ENCODE measurements at places on chromosomes 2 and 18.
A peak's percentile ranks its signal among the peaks of the same experiment; 100 is the strongest.

GRCh38 chr18:76392349-76392748 lies 102.7 kb downstream of the ZNF516 start:
- no peak for DNase-seq

GRCh38 chr2:187429989-187430388 lies 18.1 kb downstream of the CALCRL start:
- peak; percentile 78 for DNase-seq

DNA sequence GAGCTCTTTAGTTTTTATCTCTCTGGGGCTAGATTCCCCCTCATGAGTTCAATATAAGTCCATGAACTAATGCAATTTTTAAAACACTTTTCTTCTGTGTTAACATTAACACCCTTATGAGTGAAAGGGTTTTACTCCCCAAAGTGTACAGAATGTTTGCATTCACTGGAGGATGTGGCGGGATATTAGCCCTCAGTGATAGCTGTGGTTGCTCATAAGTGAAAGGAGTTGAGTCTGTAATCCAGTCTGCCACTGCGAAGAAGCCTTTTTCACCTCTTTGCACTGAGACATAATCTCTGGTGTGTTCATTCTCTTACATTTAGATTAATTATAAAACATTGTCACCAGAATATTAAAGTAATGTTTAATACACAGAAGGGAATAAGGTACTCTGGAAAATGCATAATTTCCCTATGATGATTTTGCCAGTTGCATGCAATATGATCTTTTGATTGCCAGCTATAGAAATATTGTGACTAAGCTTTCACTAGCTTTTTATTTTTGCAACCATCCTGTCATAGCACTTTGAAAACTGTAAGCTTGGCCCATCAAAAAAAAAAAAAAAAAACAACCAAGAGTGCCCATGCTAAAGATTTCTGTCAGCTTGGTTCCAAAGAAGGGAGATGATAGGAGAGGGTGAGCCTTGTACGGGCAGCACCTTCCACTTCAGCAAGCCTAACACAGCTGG lies 113.2 kb downstream of the BCL11A start:
- DNase-seq = no peak

- peak; percentile 54 for DNase-seq
Measured at GRCh38 chr18:1047406-1047805, 142.7 kb downstream of the ADCYAP1 start.

GRCh38 chr2:170930991-170931266 lies 1.9 kb downstream of the GORASP2 start:
- peak; percentile 21 for DNase-seq

GRCh38 chr18:79336556-79337142 lies 59.1 kb upstream of the NFATC1 start:
- no peak for DNase-seq

DNA sequence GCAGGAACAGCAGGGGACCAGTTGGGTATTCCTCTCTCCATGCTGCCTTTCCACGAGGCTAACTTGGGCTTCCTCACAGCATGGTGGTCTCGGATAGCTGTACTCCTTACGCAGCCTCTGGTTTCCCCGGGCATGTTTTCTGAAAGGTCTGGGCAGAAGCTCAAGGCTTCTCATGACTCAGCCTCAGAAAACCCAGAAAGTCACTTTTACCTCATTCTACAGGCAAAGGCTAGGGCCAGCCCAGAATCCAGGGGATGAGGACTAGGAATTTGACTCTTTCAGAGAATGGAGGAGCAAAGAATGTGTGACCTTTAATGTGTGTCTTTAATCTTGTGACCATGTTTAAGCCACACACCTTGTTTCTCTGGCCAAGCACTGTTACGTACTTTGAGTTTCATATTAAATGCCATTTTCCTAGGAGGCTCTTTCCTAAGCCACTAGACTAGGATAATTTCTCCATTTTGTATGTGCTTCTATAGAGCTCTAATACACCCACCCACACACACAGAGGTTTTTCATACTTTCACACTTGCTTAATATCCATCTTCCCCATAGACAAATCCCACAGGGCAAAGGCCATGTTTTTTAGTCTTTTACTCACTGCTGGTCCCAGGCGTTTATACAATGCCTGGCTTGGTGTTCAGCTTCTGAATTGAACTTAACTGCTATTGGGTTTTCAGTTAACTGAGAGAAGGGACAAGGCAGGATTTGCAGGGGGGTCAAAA lies 77.3 kb downstream of the LONRF2 start:
- DNase-seq = peak; percentile 21

GRCh38 chr2:101829429-101829828 lies 131.9 kb downstream of the MAP4K4 start:
- DNase-seq = no peak

DNA sequence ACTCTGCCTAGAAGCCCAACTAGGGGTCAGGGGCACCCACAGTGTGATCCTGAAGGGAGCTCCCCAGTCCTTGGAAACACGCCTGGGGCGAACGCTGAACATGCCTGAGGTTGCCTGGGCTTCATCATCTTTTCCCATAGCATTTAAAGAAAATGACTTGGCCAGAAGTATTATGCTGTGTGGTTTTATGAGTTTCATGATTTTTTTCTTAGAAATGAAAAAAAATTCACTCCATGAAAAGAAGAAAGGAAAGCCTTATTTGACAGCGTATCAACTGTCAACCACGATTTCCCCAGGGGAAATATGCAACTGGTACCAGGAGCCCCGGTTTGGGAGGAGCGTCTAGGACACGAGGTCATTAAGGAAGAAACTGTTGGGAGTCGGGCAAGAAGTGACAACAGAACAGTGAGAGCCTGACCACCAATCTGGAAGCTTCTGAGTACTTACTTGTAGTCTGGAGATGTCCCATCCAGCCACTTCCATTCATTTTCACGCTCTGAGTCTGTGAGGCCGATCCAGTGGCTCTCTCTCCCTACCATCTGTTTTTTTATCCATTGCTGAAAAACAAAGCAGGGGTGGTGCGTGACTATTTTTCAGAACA lies 63.5 kb upstream of the THOC1 start:
- DNase-seq = peak; percentile 76

- no peak for DNase-seq
Measured at GRCh38 chr2:156675896-156676295, 239.7 kb downstream of the GPD2 start.

GRCh38 chr2:188024811-188025210 lies 266.9 kb upstream of the GULP1 start:
- peak; percentile 1 for DNase-seq

GRCh38 chr2:204081487-204082425 lies 145.2 kb downstream of the ICOS start:
- DNase-seq = no peak

GRCh38 chr2:178403671-178404306 lies 47.2 kb downstream of the PRKRA start:
- DNase-seq = peak; percentile 60

DNA sequence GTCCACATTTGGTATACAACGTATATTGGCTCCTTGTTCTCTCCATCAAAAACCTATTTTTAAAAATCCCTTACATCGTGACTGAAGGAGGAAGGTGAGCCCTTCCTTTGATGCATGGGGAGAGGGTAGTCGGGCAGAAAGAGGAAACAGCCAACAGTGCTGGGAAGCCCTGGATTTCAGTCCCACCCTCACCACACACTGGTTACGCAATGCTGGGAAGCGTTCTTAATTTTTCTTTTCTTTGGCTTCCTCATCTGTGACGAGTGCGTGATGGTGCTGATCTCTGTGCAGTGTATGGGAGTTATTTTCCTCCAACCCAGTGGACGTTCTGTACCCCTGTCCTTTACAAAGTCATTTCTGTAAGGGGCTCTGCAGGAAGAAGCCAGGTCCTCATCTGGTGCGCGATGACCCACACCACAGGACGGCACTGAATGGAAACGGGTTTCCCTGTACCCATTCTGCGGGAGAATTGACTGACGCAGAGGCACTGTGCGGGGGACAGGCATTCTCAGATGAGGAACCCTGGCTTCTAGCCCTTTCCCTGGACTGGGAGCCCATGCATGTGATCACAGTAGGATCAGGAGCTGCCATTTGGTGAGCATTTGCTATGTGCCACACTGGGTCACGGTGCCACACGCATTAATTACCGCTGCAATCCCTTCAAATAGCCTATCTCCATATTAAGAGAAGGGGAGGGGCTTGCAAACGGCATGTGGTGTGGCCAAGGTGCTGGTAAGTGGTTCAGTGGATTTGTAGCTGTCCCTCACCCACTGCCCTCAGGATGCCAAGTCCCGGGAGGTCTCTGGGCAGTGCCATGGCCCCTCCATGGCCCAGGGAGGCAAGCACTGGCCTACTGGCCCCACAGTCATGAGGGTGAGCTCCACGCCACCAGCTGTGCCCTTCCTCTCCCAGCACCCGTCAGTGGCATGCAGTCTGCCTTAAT lies 4.3 kb downstream of the COLEC11 start:
- DNase-seq = no peak

DNA sequence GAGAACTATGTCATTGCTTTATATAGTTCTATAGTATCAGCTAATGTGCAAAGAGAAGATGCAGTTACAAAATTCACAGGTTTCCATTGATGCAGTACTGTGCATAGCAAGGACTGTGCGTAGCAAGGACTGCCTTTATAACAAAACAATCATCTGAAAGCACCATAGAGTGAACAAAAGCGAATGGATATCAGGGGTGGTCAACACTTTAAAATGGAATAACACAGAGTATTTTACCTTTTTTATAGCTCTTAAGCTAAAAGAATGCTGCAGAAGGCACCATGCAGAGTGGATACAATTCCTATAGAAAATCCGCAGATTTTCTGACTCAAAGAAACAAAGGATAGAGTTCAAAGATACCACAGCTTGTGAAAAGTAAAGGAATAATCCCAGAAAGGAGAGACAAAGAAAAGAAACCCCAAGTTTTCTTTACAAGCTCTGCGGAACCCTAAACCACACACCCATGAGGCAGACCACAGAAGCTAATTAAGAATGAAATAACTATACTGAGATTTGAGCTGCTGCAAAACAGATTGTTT lies 229.9 kb upstream of the DTNA start:
- no peak for DNase-seq

GRCh38 chr2:223970343-223971128 lies 13.3 kb downstream of the MRPL44 start:
- peak; percentile 67 for DNase-seq

DNA sequence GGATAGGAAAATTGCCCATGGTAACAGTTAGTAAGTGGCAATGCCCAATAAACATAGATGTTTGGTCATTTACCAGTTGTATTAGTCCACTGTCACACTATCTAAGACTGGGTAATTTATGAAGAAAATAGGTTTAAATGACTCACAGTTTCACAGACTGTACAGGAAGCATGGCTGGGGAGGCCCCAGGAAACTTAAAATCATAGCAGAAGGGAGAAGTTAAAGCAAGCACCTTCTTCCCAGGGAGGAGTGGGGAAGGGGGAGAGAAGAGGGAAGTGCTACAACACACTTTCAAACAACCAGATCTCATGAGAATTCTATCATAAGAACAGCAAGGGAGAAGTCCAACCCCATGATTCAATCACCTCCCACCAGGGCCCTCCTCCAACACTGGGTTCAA lies 23.4 kb downstream of the NR4A2 start:
- DNase-seq = no peak

- DNase-seq = no peak
Measured at GRCh38 chr18:33116376-33116775, 324.1 kb downstream of the CCDC178 start.

DNA sequence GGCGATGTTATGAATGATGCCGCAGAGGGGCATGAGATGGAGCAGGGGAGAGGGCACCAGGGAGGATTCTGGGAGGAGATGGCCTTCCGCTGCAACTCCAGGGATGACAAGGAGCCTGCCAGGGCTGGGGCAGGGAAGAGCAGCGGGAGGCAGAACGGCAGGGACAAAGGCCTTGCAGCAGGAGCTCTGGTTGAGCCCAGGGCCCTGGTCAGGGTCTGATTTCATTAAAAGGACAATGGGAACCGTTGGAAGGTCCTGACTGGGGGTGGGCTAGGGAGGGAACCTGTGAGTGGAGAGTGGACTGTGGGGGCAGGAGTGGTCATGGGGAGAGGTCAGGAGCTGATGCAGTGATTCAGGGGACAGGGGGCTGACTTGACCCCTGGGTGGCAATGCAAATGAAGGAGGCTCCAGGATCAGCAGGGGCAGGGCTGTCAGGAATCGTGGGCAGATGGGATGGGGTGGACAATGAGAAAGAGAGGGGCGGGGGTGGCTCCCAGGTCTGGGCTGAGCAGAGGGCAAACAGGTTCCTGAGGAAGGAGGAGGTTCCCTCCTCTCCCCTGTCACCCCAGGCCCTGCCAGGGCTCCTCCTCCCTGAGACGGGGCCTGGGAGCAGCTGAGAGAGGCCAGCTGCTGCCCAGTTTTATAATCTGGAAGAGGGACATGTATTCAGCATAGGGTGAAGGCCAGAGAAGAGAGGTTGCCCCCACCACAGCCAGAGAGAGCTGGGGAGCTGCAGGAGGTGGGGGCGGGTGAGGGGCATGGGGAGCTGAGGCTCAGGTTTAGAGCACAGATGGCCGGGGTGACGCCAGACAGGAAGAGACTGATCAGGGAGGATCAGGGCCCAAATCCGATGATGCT lies 7.3 kb upstream of the DUSP2 start:
- DNase-seq = no peak

GRCh38 chr2:191839918-191840804 lies 6.7 kb downstream of the CAVIN2 start:
- no peak for DNase-seq

GRCh38 chr2:237307474-237307873 lies 106.5 kb downstream of the COL6A3 start:
- DNase-seq = no peak

DNA sequence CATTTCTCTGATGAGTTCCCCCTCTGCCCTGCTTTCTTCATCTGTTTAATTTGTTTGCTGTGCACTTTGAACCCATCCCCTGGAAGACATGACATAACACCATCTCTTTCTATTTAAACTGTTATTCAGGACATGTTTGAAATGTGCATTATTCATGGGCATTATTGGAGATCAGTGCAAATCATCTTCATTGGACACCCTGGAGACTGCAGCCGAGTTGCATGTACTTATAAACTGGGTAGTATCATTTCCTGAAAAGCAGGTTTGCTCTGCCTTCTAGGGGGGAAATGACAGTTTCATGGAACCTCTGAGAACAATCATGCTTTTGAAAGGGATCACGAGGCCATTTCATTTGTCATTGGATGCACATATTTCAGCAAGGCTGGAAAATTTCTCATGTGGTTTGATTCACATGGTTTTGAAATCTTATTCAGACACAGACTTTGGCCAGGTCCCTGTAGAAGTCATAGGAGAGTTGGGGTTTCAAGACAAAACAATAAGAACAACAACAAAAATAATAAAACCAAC lies 462.8 kb upstream of the MEX3C start:
- no peak for DNase-seq

DNA sequence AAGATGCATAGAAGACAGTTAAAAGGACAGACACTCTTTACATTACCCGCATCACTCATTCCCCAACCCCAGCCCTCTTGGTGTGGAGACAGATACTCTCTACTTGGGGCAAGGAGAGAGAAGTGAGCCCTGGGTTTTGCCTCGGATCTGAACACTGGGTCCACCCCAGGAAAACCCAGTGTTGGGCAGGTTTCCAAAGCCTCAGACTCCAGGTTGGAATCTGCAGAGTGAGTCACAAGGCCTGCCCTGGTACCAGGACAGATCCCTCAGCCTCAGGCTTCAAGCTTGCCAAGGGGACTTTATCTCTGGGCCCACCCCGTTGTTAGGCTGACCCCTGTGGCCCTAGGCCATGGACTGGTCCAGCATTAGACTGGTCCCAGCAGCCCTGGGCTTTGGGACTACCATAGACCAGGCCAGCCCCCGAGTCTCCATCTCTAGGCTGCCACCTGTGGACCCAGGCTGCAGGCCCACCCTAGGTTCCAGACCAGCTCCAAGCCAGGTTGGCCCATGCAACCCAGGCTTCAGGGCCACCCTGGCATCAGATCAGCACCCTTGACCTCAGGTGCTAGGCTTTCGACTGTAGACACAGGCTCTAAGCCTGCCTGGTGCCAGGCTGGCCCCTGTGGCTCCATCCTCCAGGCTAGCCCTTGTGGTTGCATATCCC lies 112.8 kb downstream of the GULP1 start:
- DNase-seq = no peak
